BJ (cell line): ENCODE measurements at places on chromosomes 2 and 18. TPM values are rescaled to one million over a fixed set of nuclear protein-coding genes. Genes with fewer than 3 reads are reported as not detected.

Gene FAM110C
- not detected in 2 replicates for polyA plus RNA-seq

Gene SLC66A3
- polyA plus RNA-seq, result 54.9 and 64.4 TPM in 2 replicates

DNA sequence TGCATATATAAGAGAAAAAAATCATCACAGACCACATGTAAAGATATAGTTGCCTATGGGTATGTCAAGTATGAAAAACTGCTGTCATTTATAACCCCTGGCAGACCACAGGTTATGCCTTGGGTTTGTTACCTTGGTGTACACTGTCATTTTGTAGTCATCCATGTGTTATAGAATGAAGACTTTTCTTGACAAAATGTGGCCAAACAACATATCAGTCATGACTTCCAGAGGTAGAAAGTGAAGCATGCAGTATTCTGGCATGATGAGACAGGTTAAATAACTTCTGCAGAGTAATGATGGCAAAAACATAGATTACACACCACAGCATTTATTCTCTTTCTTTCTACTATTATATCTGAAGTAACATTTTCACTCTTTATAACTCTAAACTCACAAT is 74.9 kb upstream of the NEUROD1 start:
- DNase-seq, result no peak

Gene TMEM17
- 2.8 and 4.8 TPM in 2 replicates for polyA plus RNA-seq

Gene RAX
- not detected in 2 replicates for polyA plus RNA-seq

DNA sequence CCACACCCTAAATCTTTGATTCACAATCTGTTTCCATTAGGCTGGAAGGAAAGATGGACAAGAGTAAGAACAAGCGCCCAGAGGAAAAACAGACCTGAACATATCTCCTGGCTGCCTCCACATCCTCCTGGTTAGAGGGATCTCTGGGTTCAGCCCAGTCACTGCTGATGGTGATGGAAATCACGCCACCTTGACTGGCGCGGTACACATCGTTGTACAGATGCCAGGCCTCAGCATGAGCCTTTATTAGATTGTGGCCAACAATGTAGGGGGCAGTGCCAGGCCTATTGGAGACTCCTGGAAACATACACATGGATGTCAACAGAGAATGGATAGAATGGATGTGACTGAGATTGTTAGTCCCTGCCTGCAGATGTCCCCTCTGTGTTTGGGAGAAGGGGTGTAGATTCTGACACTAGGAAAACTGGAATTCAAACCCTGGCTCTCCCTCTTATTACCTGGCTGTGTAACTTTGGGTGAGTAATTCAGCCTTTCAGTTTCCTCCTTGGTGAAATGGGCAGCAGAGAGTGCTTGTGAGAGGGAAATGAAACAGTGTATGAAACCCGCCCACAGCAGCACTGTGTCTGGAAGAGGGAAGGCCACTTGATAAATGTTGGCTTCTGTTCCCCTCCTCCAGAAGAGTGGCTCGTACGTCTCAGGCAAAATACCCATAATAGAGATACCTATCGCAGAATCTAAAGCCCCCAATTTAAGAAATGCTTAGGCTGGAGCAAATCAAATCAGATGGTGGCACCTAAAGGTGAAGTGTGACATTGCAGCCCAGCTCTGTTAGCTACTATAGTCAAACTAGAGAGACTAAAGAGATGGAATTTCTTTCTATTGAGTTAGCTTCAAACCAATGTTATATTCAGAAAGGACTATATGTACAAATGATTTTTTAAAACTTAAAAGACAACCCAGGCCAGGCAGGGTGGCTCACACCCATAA is 36.2 kb downstream of the LCT start:
- no peak for DNase-seq

DNA sequence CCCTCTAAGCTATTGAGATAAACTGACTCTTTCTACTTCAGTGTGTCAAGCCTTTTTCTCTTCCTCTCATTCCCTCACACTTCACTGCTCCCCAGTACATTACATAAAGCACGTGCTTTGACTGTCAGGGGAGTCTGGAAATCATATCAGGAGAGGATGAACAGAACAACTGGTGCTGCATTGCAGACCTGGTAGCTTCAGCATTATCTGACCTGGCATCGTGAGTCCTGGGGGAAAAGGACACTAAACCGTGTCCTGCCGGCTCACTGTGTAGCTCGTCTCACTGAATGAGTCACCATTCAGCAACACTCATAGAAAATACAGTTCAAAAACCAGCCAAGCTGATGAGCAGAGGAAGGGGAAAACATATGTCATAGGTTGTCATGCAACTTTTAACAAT is 108.5 kb upstream of the UNC80 start:
- DNase-seq, result no peak

- DNase-seq, result no peak
These were observed 452.6 kb downstream of the CDH2 start for GRCh38 chr18:27724362-27724761.

DNA sequence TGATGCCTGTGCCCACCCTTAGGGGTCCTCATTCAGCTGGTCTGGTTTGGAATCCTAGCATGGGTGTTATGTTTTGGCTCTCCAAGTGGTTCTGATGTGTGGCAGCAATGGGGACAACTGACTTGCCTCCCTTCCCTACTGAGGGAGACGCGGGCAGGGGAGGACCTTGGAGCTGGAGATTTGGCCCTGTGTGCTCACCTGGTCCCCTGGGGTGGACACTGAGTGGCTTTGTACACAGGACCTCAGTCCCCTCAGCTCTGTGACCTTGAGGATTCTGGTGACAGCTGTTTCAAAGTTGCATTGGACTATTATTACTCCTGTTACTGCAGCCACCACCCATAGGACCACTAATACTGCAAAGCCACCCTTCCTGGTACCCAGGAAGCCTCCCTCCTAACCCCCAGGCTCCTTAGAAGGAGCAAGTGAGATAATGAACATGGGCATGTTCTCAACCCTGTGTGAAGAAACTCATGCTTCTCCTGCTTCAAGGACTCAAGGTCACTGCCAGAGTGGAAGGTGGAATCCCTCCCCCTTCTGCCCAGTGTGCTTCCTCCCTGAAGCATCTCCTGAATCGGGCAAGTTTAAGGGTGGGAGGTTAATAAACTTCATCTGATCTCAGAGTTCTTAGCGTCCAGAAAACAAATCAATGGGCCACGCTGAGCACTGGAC is 26.5 kb downstream of the TMEM182 start:
- DNase-seq, result no peak

Gene PTH2R
- not detected in 2 replicates for polyA plus RNA-seq

- DNase-seq, result no peak
These were observed 181.1 kb upstream of the DPP10 start for GRCh38 chr2:114261366-114261765.

Gene STPG4
- 0.06 TPM in 2 replicates for polyA plus RNA-seq

DNA sequence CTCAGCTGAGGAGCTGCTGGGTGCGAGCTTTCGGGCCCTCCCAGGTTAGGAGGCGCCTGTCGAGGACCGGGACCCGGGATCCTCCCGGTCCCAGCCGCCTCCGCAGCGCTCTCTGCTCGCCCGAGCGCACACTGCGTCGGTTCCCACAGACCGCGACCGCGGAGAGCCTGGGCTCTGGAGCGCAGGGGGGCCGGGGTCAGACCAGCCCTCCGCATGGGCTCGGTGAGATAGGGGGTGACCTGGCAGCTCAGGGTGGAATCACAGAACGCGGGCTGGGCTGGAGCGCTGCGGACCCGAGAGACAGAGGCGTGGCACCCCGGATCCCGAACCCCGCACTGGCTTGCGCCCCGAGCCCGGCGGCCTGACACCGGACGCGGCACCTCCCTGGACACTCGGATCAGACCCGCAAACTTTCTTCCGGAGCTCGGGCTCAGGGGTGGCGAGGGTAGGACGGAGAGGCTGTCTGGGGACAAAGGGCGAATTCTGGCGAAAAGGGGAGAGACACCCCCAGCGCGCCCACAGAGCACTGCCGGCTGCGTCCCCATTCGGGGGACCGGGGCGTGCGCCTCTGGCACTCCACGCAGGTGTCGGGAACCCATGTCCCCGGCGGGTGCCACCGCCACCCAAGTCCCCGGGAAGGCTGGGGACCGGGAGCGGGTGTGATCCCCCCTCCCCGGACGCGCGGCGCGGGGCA is 612 bp downstream of the DIPK1C start:
- DNase-seq, result no peak

DNA sequence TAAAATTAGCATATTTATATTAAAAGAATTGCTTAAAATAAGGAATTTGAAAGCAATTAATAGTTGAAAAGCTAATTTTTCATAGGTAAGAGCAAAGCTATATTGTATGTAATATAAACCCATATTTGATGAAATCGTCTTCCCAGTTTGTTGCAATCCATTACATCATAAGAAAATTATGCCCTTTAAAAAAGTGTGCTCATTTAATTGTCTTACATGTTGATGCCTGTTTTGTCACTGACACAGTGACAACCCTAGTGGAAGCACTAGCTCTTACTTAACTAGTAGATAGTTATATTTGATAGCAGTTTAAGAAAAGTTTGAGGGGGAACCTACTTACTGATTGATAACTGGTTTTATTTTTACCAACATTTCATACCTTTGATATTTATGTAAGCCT is 30.0 kb upstream of the IL18RAP start:
- DNase-seq, result no peak

GRCh38 chr2:32758232-32758631 is 130.4 kb downstream of the TTC27 start:
- no peak for DNase-seq

Gene GALNT14
- polyA plus RNA-seq, result 1.9 and 3.5 TPM in 2 replicates

DNA sequence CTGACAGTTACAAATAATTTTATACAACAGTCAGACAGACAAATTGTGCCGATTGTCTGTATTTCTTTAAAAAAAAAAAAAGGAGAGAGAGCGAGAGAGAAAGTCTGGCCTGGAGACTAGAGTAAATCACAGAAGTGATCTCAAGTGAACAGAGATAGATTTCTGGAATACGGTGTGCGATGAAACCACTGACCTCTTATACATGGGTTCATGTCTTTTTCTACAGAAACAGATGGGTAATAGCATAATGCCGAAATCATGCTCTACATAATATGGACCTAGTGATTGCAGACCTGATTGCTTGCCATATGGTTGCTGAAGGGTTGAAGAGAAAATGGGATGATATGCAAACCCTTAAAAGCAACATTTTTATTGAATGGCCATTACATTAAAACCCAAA is 403.3 kb upstream of the FANCL start:
- DNase-seq, result no peak

Gene MC4R
- polyA plus RNA-seq, result not detected in 2 replicates

DNA sequence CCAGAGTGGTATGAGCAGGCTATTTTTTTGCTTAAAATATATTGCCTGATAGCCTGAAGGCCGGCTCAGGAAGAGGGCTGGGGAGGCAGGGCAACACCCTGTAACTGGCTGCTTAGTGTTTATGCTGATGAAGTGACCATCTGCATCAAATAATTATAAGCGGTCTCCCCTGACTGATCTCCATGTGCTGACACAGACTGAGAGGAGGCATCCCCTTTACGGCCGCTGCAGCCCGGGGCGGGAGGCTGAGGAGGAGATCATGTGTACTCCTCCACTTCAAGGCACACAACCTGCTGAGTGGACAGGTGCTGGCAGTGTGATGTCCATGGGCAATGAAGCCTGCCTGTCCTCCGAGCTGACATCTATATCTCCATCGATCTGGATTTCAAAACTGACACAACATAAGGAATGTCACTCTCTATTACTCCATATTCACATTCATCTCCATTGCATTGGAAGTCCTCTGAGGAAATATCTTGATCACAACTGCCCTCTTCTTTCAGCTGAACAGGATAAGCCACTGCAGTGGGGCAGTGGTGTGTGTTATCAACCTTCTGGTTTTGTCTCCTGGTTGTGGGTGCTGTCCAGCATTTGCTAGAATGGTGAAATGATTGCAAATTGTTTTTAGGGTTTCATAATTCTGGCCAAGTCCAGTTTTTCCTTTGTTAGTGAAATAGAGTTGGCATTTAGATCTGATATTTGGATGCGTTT is 143.5 kb downstream of the AQP4 start:
- no peak for DNase-seq

DNA sequence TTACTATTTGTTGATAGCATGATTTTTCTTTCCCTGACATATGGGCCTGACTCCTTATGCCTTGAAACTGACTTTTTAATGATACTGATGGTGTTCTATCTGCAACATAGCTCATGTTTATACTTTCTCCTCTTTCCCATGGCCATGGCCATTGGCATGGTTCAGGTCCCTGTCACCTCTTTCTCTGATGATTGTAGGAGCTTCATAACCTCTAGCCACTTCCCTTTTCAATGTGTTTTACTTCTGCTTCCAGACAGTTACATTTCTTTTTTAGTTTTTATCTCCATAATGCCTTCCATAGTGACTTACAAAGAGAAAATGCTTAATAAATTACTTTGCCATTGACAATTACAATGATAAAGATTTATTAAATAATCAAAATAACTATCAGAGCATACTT is 177.9 kb upstream of the SETBP1 start:
- no peak for DNase-seq

DNA sequence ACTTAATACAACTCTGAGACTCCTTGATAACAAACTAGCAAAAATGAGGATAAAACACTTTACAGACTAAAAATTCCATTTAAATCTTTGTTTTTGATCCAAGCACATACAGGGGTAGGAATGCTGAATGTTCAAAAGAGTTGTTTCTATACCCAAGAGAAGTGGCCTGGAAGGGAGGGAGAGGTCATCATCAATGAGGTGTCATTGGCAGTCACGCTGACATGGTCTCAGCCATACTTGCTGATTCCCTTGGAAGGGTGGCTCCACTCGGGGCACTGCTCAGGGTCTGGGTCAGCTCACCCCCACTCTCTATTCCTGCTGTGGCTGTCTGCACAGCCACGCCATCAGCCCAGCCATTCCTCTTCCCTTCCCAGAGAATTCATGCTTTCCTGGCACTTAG is 105.2 kb upstream of the PELI1 start:
- no peak for DNase-seq

Gene SESTD1
- polyA plus RNA-seq, result 16.5 and 18.8 TPM in 2 replicates

Gene ANKRD53
- polyA plus RNA-seq, result 0.36 and 0.43 TPM in 2 replicates

DNA sequence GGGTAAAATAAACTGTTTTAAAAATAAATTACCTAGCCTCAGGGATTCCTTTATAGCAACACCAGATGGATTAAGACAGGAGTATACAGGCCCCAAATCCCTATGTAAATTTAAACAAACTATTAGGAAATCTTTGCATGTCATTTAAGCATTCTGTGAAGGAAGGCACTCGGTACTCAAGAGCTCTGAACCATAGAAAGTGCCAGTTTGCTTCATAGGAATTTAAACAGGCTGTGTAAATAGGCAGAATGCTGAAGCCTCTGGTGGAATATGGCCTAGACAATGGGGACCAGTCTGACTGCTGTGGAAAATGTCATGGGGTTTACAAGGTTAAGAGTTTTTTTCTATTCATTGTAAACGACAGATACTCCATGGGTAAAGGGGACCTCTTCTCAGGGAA is 377.4 kb downstream of the DLGAP1 start:
- DNase-seq, result no peak

DNA sequence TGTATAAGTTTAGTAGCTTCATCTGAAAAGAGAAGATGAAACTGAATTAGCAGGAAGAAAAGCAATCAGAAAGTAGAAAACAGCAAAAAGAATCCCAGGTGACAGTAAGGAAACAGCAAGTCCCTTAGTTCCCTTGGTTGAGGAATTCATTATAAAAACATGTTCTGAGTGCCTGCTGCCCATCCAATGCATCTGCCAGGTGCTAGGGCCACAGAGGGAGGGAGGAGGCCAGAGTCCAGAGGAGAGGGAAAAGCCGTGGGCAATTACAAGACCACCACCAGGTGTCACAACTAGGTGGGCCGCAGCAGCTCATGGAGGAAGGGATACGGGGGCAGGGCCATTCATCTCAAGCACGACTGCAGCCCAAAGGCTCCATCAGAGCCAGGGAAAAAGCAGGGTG is 55.9 kb upstream of the TFCP2L1 start:
- DNase-seq, result no peak

Gene TMEM178A
- polyA plus RNA-seq, result 1.9 and 2.0 TPM in 2 replicates

GRCh38 chr2:108805032-108805431 is 18.5 kb downstream of the CCDC138 start:
- DNase-seq, result no peak

GRCh38 chr2:200397785-200398184 is 91.3 kb downstream of the SPATS2L start:
- DNase-seq, result no peak
